ENCODE measurements at places on chromosomes 3 and 15. TPM values are rescaled to one million over a fixed set of nuclear protein-coding genes. Genes with fewer than 3 reads are reported as not detected.

DNA sequence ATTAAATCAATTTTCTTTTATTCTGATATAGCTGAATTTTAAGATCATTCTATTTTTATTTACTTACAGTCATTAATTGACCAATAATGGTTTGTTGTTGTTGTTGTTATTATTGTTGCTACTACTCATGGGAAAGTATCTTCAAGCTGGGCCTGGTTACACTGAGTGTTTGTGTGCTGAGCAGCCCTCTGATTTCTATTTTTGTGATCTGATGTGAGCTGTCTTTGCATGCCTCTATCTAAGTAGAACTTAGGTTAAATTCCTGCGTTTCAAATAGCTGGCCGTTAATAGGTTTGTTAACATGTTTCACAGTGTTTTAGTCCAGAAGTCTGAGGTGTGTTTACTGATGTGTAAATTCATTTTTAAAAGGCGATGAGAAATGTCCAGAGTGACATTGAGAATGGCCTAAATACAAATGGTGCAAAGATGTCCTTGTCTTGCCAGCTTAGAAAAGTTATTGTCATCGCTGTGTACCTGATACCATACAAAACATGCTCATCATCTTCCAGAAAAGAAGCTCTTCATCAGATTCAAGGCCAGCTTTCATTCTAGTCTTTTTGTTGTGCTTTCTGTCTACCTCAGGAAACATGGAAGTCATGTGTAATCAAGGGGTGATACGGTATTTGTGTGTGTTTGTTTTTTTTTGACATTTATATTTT, 15.8 kb downstream of the ARIH2 start:
- DNase-seq = no peak

The ROPN1 gene
- not detected for total RNA-seq

DNA sequence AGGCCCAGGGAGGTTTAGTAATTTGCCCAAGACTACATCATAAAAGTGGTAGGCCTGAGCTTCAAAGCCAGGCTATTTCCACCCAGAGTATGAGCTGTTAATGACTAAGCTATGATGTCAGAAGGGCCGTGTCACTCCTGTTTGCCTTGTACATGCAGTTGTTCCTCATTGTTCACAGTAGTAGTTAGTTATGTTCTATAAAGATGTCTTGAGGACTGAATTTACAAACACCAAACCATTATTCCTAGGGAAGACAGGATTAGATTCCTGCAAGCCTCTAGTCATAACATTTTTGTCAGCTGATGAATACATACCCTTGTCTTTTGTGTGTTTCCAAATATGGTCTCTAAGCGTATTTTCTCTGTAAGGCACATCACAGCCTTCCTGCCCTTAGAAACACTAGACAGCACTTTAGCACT, 20.9 kb upstream of the LARS2 start:
- no peak for DNase-seq

DNA sequence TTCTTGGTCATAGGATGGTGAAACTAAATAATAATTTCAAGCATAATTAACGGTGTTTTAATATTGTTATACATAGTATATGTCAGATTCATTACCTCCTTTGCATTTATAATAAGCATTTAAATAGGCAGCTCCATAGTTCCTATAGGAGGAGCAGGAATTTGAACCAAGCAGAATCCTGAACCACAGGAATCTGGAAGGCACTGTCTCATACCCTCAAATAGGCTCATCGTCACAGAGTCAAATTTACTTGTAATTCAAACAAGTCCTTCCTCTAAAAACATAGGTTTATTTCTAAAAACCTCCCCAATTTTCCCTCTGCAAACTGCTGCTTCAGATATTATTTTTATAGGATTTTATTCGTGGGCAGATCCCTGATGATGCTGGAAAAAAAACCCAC, 376.3 kb upstream of the ARHGEF26 start:
- no peak for DNase-seq

The CDV3 gene
- total RNA-seq = 161 TPM

DNA sequence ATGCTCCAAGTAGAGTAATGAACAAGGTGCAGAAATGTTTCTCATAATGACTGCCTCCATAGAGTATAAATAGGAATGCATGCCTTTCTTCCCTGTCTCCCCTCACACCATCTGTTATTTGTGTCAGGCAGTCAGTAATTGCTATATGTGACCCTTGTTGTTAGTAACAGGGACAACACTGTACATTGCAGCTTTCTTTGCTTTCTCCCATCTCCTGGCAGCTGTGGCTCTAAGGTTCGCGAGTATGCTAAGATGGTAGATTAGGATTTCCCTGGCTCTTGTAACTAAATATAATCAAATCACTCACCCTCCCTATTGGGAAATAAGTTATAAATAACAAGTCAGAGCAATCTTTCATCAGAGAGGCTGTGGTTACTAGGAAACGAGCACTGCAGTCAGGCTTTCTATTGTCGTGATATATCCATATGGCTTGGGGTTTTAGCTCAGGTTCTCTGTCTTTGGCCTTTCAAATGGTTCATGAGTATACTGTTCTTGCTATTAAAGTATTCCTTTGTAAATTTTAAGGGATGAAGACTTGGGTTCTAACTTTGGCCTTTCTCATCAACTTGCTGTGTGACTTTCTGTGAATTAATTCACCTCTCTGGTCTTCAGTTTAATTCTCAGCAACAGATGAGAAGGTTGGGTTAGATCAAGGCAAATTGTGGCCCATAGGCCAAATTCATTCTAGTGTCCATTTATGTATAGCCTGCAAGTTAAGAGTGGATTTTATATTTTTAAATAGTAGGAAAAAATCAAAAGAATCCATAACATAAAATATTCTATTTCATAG, 8.1 kb upstream of the MINDY4B start:
- no peak for DNase-seq

Data from A673 (cell line).